Esophagus mucosa (tissue), 1 donor: ENCODE measurements at places on chromosomes 12 and 14.
A peak's percentile ranks its signal among the peaks of the same experiment; 100 is the strongest.

DNA sequence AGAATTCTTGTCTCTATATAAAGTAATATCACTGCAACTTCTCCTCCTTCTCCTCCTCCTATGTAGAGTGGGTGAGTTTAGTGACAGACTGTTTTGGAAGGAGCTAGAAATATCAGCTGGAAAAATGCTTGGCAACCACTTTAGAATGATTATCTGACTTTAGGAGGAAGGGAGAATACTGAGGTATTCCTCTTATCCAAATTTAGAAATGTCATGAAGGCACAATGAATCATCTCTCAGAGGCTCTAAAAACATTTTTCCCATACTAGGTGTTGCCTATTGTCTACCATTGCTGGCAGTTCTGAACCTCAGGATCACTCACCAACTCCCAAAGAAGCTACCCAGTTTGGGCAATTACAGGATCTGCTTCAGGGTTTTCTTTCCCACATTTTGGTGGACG is 306.6 kb upstream of the ATP2B1 start:
- ATAC-seq = no peak

- peak; percentile 38 for ATAC-seq
Measured at GRCh38 chr14:61620130-61620946, 75.0 kb upstream of the HIF1A start.

GRCh38 chr12:4743046-4743445 is 22.8 kb downstream of the GALNT8 start:
- ATAC-seq = peak; percentile 33

- no peak for ATAC-seq
Measured at GRCh38 chr14:29616922-29617321, 310.7 kb downstream of the PRKD1 start.

GRCh38 chr12:69083689-69084088 is 150.7 kb upstream of the CPM start:
- no peak for ATAC-seq

DNA sequence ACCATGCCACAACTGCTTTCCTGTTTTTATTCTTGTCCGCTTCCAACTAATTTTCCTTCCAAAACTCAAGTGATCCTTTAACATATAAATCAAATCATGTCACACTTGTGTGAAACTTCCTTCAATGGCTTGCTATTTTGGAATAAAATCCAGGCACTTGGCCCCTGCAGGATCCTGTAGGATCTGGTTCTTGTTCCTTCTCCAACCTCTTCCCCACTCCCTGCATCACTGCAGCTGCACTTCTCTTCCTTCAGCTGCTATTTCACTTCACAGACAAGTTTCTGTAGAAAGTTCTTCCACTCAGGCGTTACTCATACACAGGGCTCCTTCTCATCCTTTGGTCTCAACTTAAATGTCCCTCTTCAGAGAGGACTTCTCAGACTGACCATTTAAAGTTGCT is 239.7 kb upstream of the BTG1 start:
- ATAC-seq = no peak

DNA sequence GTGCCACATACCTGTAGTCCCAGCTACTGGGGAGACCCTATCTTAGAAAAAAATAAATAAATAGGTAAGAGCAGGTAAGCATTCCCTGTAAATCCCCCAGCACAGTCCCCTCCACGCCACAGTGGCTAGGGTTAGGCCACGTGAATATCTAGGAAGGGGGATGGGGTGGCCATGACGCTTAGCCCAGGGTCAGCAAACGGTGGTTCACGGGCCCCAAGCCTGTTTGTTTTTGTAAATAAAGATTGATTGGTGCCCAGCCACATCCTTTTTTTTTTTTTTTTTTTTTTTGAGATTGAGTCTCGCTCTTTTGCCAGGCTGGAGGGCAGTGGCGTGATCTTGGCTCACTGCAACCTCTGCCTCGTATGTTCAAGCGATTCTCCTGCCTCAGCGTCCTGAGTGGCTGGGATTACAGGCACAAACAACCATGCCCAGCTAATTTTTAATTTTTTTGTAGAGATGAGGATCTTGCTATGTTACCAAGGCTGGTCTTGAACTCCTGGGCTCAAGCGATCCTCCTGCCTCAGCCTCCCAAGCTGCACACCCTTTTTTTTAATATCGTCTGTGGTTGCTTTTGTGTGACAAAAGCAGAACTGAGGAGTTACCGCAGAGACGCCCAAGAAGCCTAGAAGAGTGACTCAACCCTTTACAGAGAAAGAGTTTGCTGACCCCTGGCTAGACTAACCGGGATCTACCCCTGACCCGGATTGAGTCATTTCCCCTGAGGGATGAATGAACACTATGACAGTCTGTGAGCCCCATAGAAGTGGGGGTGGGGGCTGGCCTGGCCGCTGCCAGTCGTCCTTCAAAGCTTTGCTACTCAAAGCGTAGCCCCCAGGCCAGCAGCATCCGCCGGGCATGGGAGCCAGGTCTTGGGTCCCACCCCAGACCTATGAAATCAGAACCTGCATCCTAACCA is 113.7 kb upstream of the NCOR2 start:
- ATAC-seq = no peak

- ATAC-seq = no peak
Measured at GRCh38 chr14:93974833-93975232, 1.5 kb downstream of the ASB2 start.

GRCh38 chr12:48001505-48002413 is 2.5 kb downstream of the COL2A1 start:
- ATAC-seq = peak; percentile 68

DNA sequence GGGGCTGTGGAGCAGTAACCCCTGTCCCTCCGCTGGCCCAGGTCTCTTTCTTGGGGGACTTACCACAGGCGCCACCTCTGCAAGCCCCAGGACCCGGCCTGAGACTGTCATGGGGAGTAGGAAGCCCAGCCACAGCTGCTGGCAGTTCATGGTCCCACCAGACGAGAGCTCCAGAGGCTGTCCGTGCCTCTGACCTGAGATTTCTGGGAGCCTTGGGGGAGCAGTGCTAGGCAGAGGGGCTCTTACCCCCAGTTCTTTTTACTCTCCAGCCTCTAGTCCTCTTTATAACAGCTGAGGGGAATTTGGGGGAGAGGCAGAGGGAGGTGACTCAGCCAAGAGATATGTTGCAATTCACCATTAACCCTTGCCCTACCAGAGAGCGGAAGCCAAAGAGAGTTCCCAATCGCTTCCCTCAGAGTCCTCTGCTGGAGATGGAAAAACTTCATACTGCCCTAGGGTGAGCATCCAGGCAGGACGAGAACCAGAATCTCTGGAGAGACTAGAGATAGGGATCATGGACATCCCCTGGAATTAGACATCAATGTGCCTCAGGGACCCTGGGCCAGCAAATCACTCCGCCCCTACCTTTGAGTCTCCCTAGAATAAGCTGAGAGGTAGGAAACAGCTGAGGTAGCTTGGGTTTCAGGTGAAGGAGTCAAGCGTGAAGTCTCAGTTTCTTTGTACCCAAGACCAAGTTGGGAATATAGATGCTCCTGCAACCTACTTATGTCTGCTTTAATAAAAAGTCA is at the start of gene MMP19:
TSS of gene MMP19 (minus strand) at position 256 of the 749 bp plus-strand sequence. CDS start at position 150, 106 bp downstream.
- ATAC-seq = peak; percentile 67

GRCh38 chr14:79306546-79306945 is 904.8 kb downstream of the DIO2 start:
- ATAC-seq = no peak

- no peak for ATAC-seq
Measured at GRCh38 chr12:56775638-56776037, 12.5 kb downstream of the HSD17B6 start.

DNA sequence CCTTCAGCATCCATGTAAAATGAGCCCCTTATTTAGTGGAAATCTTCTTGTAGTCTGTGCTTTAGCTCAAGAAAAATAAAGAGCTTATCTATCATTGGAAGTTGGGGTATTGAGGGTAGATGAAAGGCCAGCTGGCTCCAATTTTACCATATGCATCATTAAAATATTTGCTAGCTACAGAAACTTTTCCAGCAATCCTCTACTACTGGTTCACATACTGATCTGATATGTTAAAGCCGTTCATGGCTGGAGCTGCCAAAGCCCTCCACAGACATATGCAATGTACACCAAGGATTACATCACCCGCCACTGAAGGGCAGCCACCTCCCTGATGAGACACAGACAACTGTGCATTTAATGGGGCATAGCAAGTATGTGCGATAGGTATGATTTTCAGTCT is 1205.3 kb downstream of the GALC start:
- ATAC-seq = no peak
